NCI-H2107 (cell line): ENCODE measurements at places on chromosomes 7 and 10.

GRCh38 chr10:103897241-103897774, 20.7 kb downstream of the STN1 start:
- no peak for DNase-seq

DNA sequence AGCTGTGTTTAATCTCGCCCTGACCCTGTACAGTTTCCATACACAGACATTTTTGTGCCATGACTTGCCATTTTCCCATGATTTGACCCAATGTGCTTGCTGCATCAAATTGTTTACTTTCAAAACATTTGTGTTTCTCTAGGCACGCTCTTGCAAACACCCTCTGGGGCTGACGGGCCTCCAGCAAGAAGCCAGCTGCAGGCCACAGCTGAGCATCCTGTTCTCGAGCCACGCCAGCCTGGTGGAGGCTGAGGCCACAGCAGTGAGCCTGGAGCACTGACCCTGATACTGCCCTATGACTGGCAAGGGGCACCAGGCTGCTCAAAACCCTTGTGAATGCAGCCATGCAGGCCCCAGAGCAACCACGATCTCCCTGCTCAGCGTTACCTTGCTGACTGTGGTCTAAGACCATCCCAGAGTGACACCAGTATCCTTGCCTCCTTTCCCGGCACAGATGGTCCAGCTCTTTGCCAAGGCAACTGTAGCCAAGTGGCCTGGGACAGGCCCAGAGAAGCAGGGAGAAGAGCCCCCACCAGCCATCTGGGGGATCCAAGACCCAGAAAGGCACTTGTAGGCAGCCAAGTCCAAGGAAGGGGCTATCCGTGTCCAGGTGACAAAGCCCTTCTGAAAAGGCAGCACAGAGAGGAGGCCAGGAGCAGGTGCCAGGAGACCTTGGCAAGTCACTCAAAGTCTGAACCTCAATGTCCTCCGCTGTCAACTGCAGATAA, 78.5 kb downstream of the OAT start:
- no peak for DNase-seq

GRCh38 chr7:3217166-3217565, 83.9 kb upstream of the SDK1 start:
- DNase-seq, result no peak

DNA sequence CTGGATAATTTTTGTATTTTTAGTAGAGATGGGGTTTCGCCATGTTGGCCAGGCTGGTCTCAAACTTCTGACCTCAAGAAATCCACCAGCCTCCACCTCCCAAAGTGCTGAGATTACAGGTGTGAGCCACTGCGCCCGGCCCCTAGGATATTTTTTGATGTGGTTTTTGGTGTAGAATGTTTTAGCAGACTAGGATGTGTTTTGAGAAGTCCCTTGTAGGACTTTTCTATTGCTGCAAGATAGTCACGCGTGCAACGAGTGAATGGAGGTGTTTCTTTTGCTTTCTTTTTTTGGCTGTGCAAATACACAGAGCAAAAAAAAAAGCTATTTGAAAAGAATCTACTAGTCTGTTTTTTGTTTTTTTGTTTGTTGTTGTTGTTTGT, 29.8 kb upstream of the KLF6 start:
- DNase-seq, result no peak

GRCh38 chr7:16695621-16696237, 49.7 kb downstream of the BZW2 start:
- DNase-seq, result no peak

GRCh38 chr10:33878238-33878786, 543.8 kb upstream of the NRP1 start:
- DNase-seq, result no peak

- DNase-seq, result no peak
Observed at GRCh38 chr7:22601812-22602565, 102.0 kb upstream of the STEAP1B start.

DNA sequence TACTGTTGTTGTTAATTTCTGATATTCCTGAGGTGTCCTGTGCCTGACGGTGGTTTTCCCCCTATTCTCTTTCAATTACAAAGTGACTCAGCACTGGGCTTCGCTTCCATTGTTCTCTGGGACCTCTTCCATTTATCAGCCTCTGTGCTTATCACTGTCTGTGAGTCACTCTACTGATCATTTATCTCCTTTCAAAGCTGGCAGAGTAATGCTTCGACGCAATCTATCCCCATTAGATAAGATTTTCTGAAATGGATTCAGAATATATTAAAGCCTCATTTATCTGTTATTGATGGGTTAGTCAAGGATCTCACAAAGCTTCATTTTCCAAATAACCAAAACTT, 679.2 kb downstream of the SDK1 start:
- no peak for DNase-seq

DNA sequence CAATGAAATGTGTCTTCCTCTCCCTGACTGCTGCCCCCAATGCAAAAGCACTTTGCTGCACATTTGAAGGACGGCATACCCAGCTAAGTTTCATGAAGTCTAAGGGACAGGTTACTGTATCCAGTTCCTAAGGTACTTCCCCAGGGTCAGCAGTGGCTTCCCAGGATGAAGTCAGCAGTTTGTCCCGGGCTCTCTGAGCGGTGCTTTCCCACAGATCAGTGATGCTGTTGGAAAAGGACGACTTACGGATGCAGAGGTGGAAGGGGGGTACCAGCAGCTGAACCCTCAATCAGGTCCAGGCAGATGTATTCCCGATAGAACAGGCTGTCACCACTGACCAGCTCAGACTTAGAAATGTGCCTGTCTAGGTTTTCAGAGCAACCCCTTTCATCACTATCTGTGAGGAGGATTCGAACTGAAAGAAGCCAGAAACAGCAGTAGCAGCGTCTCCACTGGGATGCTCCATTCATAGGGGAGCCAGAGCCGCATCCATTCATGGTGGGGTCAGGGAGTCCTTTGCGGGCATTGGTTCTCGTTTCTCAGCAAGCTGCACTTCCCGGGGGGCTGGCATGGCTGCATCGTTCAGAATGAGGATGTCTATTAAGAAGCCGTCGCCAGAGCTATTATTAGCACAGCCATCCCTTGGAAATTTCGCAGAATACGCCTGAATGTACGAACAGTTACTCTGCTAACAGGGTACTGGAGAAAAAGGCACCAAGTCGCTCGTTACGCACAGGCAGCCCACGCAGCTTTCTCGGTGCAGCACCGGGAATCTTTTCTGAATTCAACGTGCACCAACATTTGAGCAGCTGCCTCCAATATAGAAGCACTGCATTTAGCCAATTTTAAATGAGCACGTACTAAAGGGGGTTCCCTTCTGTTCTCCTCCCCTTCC, 303.7 kb downstream of the PRPF18 start:
- DNase-seq, result no peak

DNA sequence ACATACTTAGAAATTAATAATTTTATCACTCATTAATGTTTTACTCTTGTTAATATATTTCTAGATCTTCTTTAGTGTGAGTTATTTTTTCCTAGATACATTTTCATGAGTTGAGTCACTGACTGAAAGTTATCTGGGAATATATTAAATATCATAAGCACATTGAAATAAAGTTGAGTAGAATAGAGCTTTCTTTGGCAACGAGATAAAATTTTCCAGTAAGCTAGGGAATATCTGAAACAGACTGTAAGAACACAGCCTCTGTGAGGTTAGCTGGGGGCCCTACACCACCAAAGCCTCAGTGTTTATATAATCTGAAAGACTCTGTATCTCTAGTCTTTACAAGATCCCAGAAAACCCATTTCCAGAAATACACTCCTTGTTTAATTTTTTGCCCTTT, 347.8 kb upstream of the PLXDC2 start:
- DNase-seq, result no peak

DNA sequence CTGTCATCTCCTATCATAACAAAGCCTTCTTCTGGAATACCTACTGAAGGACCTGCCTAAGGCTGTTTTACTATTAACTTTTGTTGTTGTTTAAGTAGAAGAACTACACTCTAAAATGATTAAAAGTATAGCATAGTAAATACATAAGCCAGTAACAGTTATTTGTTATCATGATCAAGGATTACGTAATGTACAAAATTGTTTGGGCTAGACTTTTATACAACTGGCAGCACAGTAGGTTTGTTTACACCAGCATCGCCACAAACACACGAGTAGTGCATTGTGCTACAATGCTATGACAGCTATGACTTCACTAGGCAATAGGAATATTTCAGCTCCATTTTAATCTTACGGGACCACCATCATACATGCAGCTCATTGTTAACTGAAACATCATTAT, 169.1 kb downstream of the LRRN3 start:
- no peak for DNase-seq

DNA sequence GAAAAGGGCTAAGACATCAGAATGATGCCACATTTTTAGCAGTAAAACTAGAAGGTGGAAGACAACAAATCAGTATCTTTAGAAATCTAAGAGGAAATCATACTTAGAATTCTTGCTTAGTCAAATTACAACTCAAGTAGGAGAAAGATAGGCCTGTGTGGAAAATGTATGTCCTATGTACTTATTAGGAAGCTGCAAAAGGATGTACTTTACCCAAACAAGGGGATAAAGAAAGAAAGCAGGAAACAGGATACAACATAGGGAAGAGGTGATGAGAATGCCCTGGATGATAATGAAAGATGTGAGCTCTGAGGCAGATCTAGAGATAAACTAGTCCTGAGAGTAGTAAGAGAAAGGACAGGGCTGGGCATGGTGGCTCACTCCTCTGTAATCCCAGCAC, 54.9 kb downstream of the RNLS start:
- no peak for DNase-seq

DNA sequence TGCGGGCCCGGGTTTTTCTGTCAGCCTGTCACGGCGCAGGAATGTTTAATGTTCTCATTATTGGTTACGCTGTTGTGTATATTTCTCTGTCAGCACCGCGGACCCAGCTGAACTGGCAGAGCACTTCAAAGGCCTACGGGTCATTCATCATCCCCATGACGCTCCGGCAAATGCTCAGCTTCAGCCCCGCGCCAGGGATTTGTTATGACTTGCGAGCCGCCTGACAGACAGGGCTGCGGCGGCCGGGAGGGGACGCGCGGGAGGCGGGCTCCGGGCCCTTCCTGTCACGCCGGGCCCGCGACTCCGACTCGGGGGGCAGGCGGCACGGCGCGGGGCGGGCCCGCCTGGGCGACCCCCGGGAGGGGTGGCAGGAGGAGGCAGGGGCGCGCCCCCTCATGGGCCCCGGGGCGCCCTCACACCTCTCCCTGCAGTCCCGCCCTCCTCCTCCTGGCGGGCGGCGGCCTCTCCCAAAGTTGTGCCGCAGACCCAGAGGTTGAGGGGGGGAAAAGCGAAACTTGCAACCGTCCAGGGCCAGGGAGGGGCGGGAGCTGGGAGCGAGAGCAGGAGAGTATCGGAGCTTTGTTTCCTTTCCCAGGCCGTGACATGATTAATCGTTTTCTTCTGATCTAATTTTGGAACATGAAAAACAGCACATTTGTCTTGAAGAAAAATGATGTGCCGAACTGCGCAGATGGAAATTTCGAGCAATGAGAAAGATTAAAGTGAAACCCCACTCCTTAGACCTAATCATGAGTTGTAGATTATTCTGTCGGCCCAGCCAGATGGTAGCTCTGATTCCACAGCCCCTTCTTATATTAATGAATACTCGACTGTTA, 59.3 kb upstream of the COMTD1 start:
- DNase-seq, result peak; percentile 7

- no peak for DNase-seq
Observed at GRCh38 chr7:77475181-77475580, 59.0 kb upstream of the GSAP start.

- DNase-seq, result no peak
Observed at GRCh38 chr10:29642990-29643389, 8.2 kb upstream of the SVIL start.

DNA sequence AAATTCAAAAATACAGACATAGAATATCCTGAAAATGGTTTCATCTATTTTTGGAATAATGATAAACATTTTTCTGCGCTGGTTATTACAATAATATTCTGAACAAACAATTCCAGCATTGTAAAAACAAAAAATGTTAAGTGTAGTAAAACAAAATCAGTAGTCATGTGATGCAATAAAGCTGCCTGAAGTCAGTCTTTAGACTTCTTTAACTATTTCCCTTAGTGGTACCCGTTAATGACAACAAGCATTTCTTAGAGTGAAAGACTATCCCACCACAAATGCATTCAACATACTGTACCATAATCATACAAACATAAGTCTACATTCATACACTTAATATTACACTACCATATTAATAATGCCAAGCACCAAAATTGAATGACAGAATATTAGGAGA, 1.6 kb downstream of the SKAP2 start:
- DNase-seq, result no peak

DNA sequence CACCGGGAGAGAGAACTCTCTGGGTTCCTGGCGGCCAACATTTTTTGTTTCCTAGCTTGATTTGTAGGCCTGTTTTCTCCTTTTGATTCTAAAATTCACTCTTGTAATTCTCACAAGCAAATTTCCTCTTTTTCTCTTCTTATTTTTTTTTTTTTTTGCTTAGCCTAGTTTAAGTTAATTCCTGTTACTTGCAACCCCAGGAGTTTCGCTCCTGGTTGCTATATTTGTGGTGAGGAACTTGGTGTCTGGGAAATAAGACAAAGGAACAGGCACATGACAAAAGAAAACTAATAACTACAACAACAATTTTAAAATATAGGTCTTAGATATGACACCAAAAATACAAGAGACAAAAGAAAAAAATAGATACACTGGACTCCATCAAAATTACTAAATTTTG, 6.7 kb downstream of the AOAH start:
- no peak for DNase-seq

GRCh38 chr10:4546500-4546899, 279.5 kb upstream of the AKR1E2 start:
- DNase-seq, result no peak

DNA sequence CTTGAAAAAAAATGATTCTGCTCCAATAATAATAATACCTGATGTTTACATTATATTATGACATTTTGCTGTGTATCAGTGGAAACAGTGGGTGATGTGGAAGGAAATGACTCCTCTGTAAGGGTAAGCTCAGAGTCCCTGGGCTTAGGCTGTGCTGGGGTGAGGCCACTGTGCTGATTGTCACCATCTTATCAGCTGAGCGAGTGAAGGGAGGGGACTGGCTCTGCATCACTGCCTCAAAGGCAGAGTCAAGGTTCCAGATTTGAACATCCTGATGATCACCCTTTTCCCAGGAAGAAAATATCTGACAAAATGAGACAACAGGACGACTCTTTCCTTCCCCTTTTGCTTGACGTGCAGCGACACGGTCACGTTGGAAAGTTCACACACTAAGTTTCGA, 24.0 kb upstream of the HABP2 start:
- DNase-seq, result no peak

- no peak for DNase-seq
Observed at GRCh38 chr7:135980665-135981180, 3.6 kb upstream of the MTPN start.

DNA sequence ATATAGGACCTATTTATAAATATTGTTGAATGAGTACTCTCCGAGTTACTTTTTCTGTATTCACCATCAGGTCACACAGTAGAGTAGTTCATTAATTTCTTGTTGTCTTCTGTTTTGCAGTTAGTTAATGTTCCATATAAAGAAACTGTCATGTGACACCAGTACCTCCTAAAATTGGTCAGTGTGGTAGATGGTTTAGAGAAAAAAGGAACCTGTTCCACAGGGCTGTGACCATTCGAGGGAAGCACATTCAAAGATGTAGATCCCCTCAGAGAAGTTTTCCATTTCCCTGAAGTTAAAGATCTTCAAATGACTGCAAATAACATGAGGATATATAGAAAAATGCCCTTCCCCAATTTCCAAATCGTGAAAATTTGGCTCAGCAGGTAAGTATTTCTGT, 45.7 kb downstream of the PRPF18 start:
- DNase-seq, result no peak
